ENCODE measurements at places on chromosomes 4 and X.

DNA sequence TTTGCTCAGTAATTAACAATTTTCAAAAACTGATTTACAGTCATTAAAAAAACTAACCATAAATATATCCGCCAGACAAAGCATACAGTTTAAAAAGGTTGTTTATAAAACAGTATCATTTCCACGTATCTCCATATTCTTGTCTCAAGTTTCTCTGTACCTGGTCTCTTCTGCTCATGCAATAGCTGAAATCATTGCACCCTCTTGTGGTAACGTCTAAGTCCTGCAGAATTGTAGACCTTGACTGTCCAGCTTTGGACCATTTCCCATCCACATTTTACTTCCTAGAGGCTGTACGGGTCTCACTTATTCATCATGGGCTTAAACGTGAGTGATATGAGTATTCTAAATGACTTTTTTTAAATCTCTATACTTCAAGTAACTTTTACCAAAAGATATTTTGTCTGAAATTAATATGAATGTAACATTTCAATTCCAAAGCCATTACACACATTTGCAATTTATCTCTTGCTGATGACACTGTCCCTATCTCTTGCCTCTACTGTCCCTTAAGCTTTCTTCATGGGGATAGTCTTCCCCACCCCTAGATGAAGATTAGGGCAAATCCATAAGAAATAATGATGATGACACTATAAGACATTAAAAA, 118.5 kb downstream of the BTC start:
- DNase-seq, result peak; percentile 26

GRCh38 chrX:23292988-23293651, 41.5 kb upstream of the PTCHD1 start:
- no peak for DNase-seq

DNA sequence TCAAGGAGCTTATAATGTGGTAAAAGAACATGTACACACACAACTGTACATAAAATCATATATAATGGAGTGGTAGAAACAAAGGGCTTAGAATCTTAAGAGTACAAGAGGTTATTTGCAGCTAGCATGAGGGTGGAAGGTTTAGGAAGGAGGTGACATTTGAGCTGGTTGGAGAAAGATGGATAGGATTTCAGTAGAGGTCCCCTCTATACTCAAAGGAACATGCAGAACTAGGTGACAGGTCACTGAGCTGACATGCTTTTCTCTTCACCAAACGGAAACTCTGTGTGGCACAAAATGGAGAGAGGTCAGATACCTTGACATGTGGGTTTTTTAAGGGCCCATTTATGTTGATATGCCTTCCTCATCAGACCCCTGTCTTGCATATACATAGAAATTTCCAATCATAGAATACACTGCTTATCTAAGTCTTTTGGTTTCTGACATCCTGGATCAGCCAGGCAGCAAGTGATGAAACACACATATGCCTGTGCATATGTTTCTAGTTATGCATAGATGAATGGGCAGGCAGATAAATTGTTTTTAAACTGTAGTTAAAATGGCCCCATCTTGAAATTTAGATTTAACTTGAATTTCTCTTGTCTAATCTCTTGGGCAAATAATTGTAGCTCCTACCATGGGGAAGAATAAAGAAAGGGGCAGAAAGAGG, 29.3 kb downstream of the CLCN5 start:
- DNase-seq, result no peak

GRCh38 chr4:26130173-26130572, 190.6 kb upstream of the RBPJ start:
- DNase-seq, result peak; percentile 71

- DNase-seq, result no peak
Observed at GRCh38 chr4:87050596-87050995, 115.8 kb downstream of the AFF1 start.
